ENCODE measurements at places on chromosomes 1 and 21.

- no peak for DNase-seq
Measured at GRCh38 chr1:248231117-248231516, at the start of gene OR2M4. Gene OR2M4, plus strand, starts transcription at chr1:248231417. Its CDS starts 7,512 bp downstream, at chr1:248238929.

DNA sequence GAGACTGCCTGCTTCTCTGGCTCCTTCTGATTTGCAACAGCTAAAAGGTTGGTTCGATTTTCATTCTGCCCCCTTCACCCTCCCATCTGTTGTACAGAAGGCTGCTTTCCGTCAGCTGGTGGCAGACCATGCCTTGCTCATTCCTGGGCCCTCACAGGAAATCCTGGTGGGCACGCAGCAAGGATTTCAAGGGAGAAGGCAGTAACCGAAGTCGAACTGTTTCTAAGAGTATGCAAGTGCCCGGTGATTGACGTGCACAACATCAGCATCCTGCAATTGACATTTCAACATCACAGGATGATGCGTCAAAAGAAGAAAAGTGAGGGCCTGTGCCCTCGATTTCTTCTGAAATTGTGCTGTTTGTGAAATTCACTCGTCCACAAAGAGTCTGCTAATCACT is 83.8 kb downstream of the PLPP3 start:
- no peak for DNase-seq

GRCh38 chr21:42107881-42108553 is 36.9 kb downstream of the UMODL1 start:
- DNase-seq: no peak

DNA sequence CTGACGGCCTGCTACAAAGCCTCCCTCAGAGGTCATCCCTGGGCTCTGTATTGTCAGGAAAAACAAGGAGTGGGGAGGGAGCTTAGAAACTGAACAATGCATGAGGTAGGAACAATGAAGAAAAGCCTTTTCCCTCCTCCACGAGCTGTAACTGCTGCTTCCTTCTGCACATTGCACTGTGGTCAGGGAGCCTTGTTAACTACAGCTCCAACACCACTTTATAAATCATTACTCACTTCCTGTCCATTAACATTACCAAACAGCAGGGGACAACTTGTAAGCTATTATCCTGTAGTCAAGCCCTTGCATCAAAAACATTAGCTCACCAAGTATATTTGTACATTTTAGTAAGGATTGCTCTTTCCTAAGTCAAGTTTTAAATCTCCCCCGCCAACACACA is 336.0 kb upstream of the NR5A2 start:
- DNase-seq: no peak

DNA sequence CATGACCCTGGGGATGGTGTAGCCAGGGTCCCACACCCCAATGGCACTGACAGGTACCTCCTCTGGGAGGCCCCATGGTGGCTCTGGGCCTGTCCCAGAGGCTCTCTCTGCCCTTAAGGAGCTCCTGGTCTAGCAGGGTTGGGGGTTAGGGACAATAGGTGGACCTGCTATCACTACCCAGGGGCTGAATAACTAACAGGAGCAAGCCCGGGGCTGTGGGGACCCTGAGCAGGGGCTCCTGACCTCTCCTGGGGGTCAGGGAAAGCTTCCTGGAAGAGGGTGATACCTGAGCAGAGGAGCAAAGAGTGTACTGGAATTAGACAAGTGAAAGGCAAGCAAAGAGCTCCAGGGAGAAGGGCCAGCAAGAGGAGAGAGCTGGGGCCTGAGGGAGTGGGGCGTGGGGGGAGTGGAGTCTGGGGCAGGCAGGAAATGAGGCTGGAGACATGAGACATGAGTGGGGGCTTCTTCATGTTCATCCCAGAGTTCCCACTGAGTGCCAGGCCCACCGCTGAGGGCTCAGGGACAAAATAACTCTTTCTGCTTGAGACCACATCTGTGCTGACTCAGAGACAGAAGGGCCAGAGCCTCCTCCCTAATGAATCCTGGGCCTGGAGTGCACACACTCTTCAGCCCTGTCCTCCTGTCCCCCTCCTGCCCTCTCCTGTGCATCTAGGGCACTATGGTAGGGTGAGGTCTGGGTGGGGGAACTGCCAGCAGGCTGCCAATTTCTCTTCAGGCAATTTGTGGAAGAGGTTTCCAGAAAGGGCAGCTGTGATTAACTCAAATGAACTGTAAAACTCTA is 517.6 kb downstream of the PTPRU start:
- DNase-seq: no peak

DNA sequence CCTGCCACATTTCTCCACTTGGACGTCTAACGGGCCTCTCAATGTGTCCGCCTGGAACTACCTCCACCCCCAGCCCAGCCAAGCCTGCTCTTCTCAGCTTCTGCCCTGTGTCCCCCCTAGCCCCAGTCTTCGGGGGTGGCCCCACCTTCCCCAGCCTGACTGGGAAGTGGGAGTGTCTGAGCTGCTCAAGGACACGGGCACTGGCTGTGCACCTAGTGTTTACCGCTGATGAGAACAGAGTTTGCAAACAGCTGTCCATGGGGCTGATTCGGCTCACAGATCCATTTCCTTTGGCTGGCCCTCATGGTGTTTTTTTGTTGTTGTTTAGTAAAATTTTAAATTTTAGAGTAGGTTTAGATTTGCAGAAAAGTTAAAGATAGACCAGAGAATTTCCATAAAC is 121.1 kb downstream of the PTPRU start:
- DNase-seq: no peak

DNA sequence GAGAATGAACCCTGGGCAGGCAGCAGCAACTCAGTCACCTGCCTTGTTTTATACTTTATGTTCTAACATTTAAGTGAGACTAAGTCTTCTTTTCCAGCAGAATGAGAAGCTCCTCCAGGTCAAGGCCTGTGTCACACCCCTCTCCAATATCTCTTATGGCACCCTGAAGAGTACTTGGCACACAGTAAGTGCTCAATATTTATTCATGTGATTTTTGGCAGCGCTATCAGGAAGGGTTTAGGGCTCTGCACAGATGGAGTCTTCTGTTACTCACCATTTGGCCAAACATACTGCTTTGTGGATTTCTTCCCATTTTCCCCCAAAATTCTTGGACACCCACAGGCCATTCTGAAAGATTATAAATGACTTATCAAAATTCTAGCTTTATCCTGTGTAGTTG is 43.8 kb upstream of the MYBPHL start:
- DNase-seq: no peak

DNA sequence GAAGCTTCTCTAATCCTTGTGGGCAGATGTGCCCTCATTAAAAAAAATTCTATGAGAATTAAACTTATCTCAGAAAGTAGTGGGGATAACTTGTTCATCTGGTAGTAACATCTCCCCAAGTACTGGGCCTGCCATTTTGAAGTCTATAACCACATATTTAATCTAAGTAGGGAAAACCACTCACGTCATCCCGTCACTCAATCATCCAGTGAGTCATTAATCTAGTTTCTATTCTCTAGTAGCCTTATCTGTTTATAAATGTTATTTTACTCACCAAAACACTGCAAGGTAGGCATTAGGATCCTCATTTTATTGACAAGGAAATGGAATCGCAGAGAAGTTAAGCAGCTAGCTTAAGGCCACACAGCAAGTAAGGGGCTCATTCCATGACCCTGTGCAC is 221.9 kb downstream of the ATG4C start:
- DNase-seq: no peak

- DNase-seq: no peak
Measured at GRCh38 chr1:162368451-162368850, 8.2 kb downstream of the SPATA46 start.

DNA sequence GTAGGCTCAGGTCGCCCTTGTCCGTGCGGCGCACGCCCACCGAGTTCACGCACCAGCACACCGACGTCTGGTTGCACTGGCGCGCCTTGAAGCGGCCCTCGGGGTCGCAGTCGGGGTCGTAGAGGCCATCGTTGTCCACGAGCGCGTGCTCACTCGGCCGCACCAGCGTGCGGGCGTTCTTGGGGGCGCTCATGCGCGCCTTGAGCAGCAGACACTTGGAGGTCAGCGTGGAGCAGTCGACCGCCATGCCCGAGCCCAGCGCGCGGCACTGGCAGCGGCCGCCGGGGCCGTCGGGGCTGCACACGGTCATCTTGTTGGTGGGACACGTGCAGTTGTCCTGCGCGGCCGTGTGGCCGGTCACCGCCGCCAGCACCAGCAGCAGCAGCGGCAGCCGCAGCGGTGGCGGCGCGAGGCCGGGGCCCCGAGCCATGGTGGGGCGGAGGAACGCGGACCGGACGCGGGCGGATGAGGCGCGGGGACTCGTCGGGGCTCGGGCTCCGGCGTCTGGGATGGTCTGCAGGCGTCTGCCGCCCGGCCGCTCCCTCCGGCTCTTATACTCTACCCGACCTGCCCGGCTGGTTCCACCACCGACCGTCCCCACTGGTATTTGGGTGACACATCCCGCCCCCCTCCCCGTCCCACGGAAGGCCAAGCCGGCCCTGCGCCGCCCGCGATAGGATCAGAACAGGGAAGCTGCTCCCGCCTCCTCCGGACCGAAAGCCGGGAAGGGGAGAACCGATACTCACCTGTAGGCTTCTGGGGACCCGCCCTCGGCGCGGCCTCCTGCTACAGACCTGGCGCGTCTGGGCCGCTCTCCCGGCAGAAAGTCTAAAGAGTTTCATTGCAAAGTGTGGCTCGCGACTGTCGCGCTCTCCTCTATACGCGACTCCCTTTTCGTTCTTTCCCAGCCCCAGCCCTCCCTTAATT is at the start of gene TACSTD2:
TACSTD2 (minus strand) TSS at position 526 of the 927 bp plus-strand sequence; CDS start at position 430, 96 bp downstream.
- no peak for DNase-seq

- DNase-seq: no peak
Measured at GRCh38 chr1:108009603-108010195, 44.7 kb upstream of the VAV3 start.

DNA sequence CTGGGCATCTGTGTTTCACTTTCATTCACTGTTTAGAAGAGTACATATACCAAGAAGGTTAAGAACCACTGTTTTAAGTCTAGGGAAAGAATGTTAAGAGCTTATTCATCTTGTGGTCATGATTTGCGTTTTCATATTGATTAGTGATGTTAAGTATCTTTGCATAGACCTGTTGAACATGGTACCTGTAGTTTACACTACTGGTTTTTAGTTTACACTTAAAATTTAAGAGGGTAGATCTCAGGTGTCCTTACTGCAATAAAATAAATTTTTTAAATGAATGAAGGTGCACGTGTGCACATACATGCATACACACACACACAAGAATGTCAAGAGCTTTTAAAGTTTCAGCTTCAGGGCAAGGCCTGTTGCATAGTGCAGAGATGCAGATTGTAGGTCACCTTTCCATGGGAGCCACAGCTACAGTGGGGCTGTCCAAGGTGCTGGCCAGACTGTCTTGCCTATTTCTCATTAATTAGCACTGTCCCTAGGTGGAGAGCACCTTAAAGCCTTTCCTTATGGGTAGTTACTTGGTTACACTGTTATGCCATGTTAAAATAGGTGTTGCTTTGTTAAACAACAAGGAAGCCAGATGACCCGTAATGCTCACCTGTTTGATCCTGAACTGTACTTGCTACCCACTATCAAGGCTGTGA is 543.0 kb upstream of the DAB1 start:
- no peak for DNase-seq

DNA sequence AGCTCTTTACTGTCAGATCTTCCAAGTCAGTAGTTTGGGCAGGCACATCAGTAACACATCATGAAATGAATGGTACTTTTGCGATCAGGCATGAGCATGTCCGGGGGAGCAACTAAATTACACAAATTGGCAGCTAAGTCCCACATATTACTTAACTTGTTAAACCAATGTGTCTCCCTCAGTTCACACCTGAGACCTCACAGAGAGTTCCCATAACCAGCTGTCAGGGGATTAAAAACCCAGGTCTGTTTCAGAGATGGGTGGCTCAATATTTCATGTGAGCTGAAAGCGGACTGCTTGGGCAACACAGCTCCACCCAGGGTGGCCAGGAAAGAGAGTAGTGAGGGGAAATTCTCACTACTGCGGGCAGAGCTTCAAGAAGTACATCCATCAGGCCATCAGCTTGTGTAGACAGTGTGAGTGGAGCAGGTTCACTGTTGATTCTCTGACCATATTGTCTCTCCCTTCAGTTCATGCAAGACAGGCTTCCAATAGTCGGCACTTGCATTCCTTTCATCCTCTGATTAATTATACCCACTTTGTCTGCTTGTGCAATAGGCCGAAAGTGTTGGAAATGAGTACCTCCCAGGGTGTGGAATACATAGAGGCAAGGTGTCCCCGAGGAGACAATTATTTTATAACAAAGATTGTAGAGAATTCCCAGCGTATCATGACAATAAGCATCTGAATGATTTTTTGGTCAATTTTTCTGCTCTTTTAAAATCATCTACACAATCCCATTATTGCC is 139.9 kb downstream of the PTGER3 start:
- DNase-seq: no peak

DNA sequence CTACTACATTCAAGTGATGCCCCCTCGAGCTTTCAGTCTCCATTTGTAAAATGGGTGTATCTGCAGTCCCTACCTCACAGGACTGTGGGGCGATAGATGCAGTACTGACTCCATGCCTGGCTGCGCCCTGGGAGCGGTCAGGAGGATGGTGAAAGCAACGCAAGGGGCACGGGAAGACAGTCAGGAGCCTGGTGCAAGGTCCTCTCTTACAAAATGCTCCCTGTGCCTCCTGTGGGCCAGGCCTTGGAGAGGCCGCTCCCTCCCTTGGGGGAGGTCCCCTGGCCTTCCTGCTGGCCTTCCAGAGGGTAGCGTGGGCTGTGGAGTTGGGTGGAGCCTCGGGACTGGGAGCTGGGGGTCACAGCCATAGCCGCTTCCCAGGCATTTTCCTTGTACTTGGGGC is 21.6 kb downstream of the FAM151A start:
- DNase-seq: no peak

- no peak for DNase-seq
Measured at GRCh38 chr1:35561972-35562680, 4.5 kb downstream of the NCDN start.
